ENCODE measurements at places on chromosomes 1 and 21. TPM values are rescaled to one million over a fixed set of nuclear protein-coding genes. Genes with fewer than 3 reads are reported as not detected.
A peak's percentile ranks its signal among the peaks of the same experiment; 100 is the strongest.

DNA sequence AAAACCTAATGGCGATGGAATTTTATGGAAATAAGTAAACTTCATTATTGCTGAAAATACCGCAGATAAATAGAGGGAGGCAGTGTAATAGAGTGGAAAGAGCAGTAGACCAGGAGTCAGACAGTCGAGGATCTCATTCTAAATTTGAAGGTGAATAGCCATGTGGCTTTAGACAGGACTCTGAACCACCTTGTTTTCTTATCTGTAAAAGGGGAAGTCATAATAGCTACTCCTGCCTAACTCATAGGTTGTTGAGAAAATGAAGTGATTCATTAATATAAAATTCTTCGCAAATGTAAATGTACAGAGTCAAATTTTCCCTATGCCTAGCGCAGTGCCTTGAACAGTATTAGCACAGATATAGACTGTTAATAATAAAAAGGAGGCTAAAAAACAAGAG, 14.8 kb downstream of the RPS6KC1 start:
- H3K4me3 ChIP-seq: no peak overlapping the region
- DNase-seq: no peak
- H3K36me3 ChIP-seq: no peaks in the 10 kb centered on the region

DNA sequence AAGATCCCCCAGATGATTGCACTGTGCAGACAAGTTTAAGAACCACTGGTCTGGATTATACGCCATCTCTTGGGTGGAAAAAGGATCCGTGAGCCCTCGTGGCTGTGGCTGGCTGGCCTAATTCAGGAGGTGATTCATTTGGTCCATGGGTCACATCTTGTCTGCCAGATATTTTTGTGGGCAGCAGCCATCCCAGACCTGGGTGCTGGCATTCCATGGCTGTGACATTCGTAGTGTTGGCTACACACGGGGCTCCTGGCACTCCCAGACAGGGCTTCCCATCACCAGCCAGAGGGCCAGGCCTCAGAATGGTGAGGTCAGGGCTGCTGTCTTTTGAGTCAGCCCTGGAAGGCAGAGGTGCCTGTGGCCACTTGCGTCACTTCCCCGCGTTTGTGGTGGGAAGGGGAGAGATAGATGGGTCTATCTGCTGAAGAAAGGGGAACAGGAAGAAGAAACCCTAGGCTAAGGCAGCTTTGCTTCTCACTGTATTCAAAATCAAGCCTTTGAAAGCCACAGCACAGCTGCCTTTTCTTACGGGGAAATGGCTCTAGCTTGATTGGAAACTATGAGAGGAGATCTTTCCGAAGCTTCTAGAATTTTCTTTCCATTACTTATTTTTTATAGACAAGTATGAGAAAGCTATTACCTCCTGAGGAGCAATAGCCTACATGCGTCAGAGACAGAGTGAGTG, 32.4 kb downstream of the EIF2D start:
- H3K27ac ChIP-seq: no peak overlapping the region
- no peak for DNase-seq
- H3K4me1 ChIP-seq: no peaks in the 10 kb centered on the region
- no peak overlapping the region for H3K4me3 ChIP-seq
- no peaks in the 10 kb centered on the region for H3K27me3 ChIP-seq

GRCh38 chr1:174953285-174954072, 46.3 kb upstream of the CACYBP start:
- peak overlapping the region; percentile 53 for H3K27ac ChIP-seq
- peak overlapping the region; percentile 12 for H3K4me3 ChIP-seq
- H3K36me3 ChIP-seq: no peaks in the 10 kb centered on the region
- peak; percentile 62 for DNase-seq
- peaks cover 37% of the 10 kb centered on the region for H3K4me1 ChIP-seq

- no peaks in the 10 kb centered on the region for H3K4me1 ChIP-seq
- no peaks in the 10 kb centered on the region for H3K36me3 ChIP-seq
- H3K4me3 ChIP-seq: no peak overlapping the region
- no peak overlapping the region for H3K27ac ChIP-seq
- H3K27me3 ChIP-seq: no peaks in the 10 kb centered on the region
These were observed 108.7 kb downstream of the TSEN15 start for GRCh38 chr1:184160236-184160635.

- H3K27me3 ChIP-seq: no peaks in the 10 kb centered on the region
- H3K36me3 ChIP-seq: no peaks in the 10 kb centered on the region
- no peak overlapping the region for H3K4me3 ChIP-seq
- no peaks in the 10 kb centered on the region for H3K4me1 ChIP-seq
- no peak overlapping the region for H3K27ac ChIP-seq
These were observed 71.4 kb upstream of the ESRRG start for GRCh38 chr1:216794586-216794985.

GRCh38 chr21:43702785-43703034, 16.2 kb upstream of the PDXK start:
- no peaks in the 10 kb centered on the region for H3K27me3 ChIP-seq
- DNase-seq: no peak
- peak overlapping the region; percentile 63 for H3K4me3 ChIP-seq
- H3K36me3 ChIP-seq: no peaks in the 10 kb centered on the region
- H3K27ac ChIP-seq: peak overlapping the region; percentile 66
- peaks cover 82% of the 10 kb centered on the region for H3K4me1 ChIP-seq

GRCh38 chr1:1307261-1307922, 338 bp downstream of the ACAP3 start:
- peaks cover 37% of the 10 kb centered on the region for H3K4me1 ChIP-seq
- peak overlapping the region; percentile 77 for H3K4me3 ChIP-seq
- peaks cover 15% of the 10 kb centered on the region for H3K36me3 ChIP-seq
- peak overlapping the region; percentile 79 for H3K27ac ChIP-seq
- no peak for DNase-seq

DNA sequence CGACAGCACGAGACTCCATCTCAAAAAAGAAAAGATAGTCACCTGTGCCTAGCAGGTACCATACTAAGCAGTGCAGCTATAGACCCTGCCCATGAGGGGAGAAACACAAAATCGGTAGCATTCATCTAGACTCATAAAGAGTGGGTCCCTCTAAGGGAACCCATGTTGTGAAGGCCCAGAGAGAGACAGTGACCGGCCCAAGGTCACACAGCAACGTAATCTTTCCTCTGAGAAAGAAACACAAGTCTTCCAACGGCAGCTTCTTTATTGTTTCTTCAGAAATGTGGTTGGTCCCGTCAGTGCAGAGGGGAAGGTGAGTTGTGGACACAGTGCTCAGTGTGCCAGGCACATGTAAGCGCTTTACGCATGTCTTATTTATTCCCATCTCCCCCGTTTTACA, 198.6 kb upstream of the TMEM51 start:
- DNase-seq: no peak
- H3K4me1 ChIP-seq: peaks cover 90% of the 10 kb centered on the region
- no peak overlapping the region for H3K4me3 ChIP-seq
- H3K27me3 ChIP-seq: no peaks in the 10 kb centered on the region

- peaks cover 26% of the 10 kb centered on the region for H3K4me1 ChIP-seq
- H3K4me3 ChIP-seq: peak overlapping the region; percentile 9
- peak; percentile 89 for DNase-seq
- peaks cover 14% of the 10 kb centered on the region for H3K36me3 ChIP-seq
These were observed 17.1 kb downstream of the ARHGEF16 start for GRCh38 chr1:3471356-3472087.

- H3K4me3 ChIP-seq: no peak overlapping the region
- H3K27ac ChIP-seq: no peak overlapping the region
- no peak for DNase-seq
These were observed 14.2 kb downstream of the CD101 start for GRCh38 chr1:117015724-117016123.

DNA sequence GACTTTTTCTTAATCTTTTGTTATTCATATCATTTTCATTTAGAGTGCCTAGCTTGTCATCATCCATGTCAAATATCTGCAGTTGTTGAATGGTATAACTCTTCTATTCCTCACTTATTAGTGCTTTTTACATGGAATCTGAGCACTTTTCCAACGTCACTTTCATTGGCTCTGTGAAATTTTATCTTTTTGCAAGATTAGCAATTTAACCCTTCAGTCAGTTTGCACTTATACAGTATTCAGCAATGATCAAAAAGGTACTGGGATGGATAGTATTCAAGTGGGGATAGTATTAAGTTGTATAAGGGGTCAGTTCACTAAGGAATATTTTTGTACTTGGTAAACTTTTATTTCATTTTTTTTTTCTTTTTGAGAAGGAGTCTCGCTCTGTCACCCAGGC, 150.0 kb downstream of the RASAL2 start:
- H3K4me1 ChIP-seq: peaks cover 9% of the 10 kb centered on the region
- no peaks in the 10 kb centered on the region for H3K36me3 ChIP-seq
- H3K4me3 ChIP-seq: no peak overlapping the region
- DNase-seq: no peak
- no peak overlapping the region for H3K27ac ChIP-seq

DNA sequence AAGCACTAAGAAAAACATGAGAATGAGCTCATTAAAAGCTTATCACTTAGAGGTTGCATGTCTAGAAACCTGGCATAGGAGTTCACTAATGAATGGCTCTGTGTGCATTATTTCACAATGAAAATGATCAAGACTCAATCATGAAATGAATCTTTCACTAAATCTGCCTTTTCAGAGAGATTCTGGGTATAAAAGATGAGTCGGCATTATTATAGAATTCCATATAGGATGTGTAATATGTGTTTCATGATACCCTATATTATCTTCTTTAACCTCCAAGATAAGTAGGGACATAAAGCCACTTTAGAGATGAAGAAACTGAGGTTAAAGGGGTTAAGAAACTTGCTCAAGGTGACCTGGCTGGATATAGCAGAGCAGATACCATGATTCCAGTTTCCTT, 368.1 kb downstream of the DUSP10 start:
- DNase-seq: no peak
- H3K4me3 ChIP-seq: no peak overlapping the region
- no peaks in the 10 kb centered on the region for H3K36me3 ChIP-seq
- no peaks in the 10 kb centered on the region for H3K27me3 ChIP-seq

DNA sequence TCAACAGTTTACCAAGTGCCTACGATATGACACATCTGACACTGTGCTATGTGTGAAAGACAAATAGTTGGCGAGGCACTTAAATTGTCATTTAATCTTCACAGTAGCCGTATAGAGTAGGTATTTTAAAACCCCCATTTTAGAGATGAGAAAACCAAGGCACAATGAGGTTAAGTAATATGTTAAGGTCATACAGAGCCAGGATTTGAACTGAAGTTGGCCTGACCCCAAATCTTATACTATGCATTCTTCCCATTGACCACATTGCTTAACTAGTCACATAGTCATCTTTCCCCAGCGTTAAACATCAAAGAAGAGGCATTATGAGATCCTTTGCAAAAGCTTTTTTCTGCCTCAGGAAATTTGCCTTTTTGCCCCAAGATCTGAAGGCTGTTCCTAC, 3.9 kb downstream of the INKA2 start:
- no peak overlapping the region for H3K27ac ChIP-seq
- H3K4me3 ChIP-seq: no peak overlapping the region
- DNase-seq: no peak
- H3K4me1 ChIP-seq: peaks cover 95% of the 10 kb centered on the region
- H3K27me3 ChIP-seq: no peaks in the 10 kb centered on the region

DNA sequence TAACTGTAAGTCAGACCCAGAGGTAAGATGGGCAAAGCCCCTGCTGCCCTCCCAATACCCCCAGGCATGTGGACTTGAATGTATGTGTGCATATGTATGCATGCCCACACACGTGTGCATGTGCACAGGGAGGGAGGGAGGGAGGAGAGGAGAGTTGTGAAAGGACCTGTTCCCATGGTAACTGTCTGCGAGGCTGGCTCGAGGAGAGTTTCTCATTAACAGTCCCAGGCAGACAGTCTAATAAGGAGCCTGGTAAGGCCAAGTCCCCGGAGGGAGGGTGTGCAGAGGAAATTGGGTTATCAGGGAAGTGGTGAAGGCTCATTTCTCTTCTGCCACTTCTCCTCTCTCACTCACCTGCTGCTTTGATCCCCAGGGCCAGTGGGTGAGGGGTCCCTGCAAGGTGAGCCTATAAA, 74.9 kb downstream of the NFASC start:
- no peak overlapping the region for H3K4me3 ChIP-seq
- peaks cover 9% of the 10 kb centered on the region for H3K4me1 ChIP-seq
- no peak overlapping the region for H3K27ac ChIP-seq
- H3K36me3 ChIP-seq: no peaks in the 10 kb centered on the region
- peaks cover 14% of the 10 kb centered on the region for H3K27me3 ChIP-seq
- no peak for DNase-seq

- H3K27me3 ChIP-seq: no peaks in the 10 kb centered on the region
- H3K36me3 ChIP-seq: no peaks in the 10 kb centered on the region
- no peak overlapping the region for H3K4me3 ChIP-seq
- H3K4me1 ChIP-seq: no peaks in the 10 kb centered on the region
These were observed 95.6 kb upstream of the TSPAN2 start for GRCh38 chr1:115184951-115185331.

- no peaks in the 10 kb centered on the region for H3K36me3 ChIP-seq
- H3K4me3 ChIP-seq: no peak overlapping the region
- H3K4me1 ChIP-seq: peaks cover 37% of the 10 kb centered on the region
- no peak overlapping the region for H3K27ac ChIP-seq
These were observed 17.3 kb upstream of the FGR start for GRCh38 chr1:27652111-27652864.

GRCh38 chr1:165842023-165842670, 14.7 kb downstream of the UCK2 start:
- peaks cover 59% of the 10 kb centered on the region for H3K4me1 ChIP-seq
- DNase-seq: no peak
- no peaks in the 10 kb centered on the region for H3K27me3 ChIP-seq
- H3K27ac ChIP-seq: no peak overlapping the region
- H3K36me3 ChIP-seq: peaks cover 12% of the 10 kb centered on the region

DNA sequence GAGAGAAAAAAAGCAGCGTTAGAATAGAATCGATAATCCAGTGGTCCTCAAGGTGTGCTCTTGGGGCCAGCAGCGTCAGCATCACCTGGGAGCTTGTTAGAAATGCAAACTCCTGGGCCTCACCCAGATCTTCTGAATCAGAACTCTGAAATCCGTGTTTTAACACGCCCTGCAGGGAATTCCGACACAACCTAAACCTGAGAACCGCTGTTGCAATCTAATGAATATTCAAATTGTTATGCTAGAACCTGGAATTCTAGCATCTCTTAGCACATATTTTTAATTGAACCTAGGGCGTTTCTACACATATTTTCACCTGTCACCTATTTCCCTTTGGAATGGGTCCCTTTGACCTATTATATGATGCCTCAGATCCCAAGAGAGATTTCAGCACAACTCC, 175.7 kb downstream of the PSMG1 start:
- no peaks in the 10 kb centered on the region for H3K27me3 ChIP-seq
- H3K36me3 ChIP-seq: no peaks in the 10 kb centered on the region
- no peak for DNase-seq
- H3K4me3 ChIP-seq: no peak overlapping the region
- peaks cover 48% of the 10 kb centered on the region for H3K4me1 ChIP-seq
- H3K27ac ChIP-seq: no peak overlapping the region

- H3K27me3 ChIP-seq: peaks cover 15% of the 10 kb centered on the region
- H3K4me3 ChIP-seq: peak overlapping the region; percentile 58
- H3K36me3 ChIP-seq: no peaks in the 10 kb centered on the region
- H3K27ac ChIP-seq: no peak overlapping the region
- peaks cover 7% of the 10 kb centered on the region for H3K4me1 ChIP-seq
- DNase-seq: no peak
These were observed 976 bp upstream of the BMP8B start for GRCh38 chr1:39789571-39790110.

Gene AQP10
- not detected for total RNA-seq

Gene ELAVL4
- not detected for total RNA-seq

Gene BCL2L15
- total RNA-seq: 0.27 TPM

Gene KRTAP7-1
- not detected for total RNA-seq

Gene IVNS1ABP
- total RNA-seq: 51.7 TPM

Gene MYBPH
- total RNA-seq: not detected

Gene CFAP57
- total RNA-seq: not detected

Gene SPRR2E
- total RNA-seq: not detected

Gene LHX8
- total RNA-seq: not detected

Gene MAEL
- total RNA-seq: not detected

Gene HSD3B1
- not detected for total RNA-seq

Measured in HepG2 (cell line).